ENCODE measurements at places on chromosomes 4 and X. TPM values are rescaled to one million over a fixed set of nuclear protein-coding genes. Genes with fewer than 3 reads are reported as not detected.
A peak's percentile ranks its signal among the peaks of the same experiment; 100 is the strongest.

DNA sequence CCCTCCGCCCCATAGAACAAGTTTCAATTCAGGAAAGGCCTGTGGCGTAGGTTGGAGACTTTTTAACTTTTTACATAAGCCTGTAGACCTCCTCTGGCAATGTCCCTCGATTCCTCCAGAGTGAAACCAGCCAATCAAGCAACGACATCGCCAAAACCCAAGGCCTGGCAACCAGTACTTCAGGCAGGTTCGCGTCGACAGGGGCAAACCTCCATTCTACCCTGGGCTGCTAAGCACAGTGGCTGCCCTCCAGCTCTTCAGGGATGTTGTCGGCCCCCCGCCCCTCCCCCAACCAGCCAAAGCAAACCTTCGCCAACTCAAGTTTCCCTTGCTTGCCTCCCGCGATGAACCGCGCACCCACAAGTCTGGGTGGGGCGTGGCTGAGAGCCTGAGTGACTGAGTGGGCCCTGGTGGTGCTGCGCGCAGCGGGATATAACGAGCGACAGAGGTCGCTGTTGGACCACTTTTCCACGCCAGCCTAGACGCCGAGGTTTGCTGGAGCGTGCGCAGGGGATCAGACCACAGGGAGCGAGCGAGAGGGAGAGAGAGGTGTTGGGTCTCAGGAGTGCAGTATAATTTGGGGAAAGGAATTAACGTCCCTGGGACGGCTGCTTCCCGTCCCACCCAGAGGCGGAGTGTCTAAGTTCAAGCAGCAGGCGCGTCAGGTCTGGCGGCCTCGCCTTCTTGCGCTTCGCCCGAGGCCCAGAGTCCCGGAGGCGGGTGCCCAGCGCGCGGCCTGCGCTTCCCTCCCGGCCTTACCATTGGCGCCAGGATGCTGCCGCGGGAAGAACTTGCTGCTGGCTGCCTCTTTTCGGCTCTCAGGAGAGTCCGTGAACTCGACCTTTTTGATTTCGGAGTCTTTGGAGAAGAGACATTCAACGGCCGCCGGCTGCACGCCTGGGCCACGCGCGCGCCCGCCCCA, 9.0 kb upstream of the PITX2 start:
- peak overlapping the region; percentile 88 for H3K4me3 ChIP-seq
- H3K4me1 ChIP-seq, result peaks cover 22% of the 10 kb centered on the region
- no peaks in the 10 kb centered on the region for H3K36me3 ChIP-seq

GRCh38 chr4:36133086-36133485, 111.2 kb downstream of the ARAP2 start:
- DNase-seq, result no peak
- no peaks in the 10 kb centered on the region for H3K27me3 ChIP-seq
- no peak overlapping the region for H3K4me3 ChIP-seq
- H3K27ac ChIP-seq, result no peak overlapping the region
- no peaks in the 10 kb centered on the region for H3K4me1 ChIP-seq

DNA sequence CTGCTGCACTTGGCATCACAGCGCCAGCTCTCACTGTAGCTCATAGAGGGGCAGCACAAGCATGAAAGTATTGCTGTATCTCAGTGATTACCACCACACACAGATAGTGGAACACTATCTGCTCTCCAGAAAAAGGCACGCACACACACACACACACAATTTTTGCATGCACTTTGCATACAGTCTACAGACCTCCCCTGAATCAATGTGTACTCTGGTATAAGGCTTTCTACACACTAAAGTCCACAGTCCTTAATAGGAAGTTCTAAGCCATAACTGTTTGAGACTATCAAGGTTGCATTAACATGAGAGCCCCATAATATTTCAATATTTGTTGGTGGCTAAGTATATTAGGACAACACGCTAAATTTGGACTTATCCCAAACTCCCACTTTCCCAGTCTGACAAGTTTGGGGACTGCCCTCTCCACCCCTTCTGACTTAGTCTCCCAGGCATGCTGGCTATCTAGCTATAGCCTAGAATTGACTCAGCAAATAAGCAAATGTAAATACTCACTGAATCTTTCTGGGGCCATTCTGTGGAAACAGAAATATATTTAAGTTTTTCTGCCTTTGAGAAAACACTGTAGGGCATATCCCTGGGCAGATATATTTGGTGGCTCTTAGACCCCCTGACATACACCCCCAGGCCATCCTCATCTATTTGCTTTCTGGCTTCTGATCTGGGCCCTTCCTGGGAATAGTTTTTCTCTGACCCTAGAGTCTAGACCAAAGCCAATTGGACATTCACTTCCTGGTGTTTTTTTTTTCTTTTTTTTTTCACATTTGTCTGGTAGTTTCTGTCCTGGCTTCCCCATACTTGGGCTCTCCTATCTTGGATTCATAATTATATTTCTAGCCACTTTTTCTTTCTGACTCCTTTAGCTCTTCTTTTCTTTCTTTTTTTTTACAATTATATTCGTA, 36.4 kb upstream of the CT47C1 start:
- H3K27ac ChIP-seq, result no peak overlapping the region
- no peak for DNase-seq
- no peak overlapping the region for H3K4me3 ChIP-seq
- H3K4me1 ChIP-seq, result no peaks in the 10 kb centered on the region

- H3K36me3 ChIP-seq, result no peaks in the 10 kb centered on the region
- H3K27me3 ChIP-seq, result peaks cover 7% of the 10 kb centered on the region
- peak overlapping the region; percentile 100 for H3K27ac ChIP-seq
- peak; percentile 50 for DNase-seq
- peaks cover 18% of the 10 kb centered on the region for H3K4me1 ChIP-seq
Measured at GRCh38 chrX:153970357-153971123, 1.1 kb downstream of the HCFC1 start.

ATP1B4 gene
- not detected for total RNA-seq

GRCh38 chrX:135416546-135416945, 5.2 kb upstream of the SMIM10L2A start:
- no peak overlapping the region for H3K27ac ChIP-seq
- H3K4me1 ChIP-seq, result no peaks in the 10 kb centered on the region
- peaks cover 2% of the 10 kb centered on the region for H3K27me3 ChIP-seq
- DNase-seq, result no peak
- H3K4me3 ChIP-seq, result no peak overlapping the region

GRCh38 chr4:189304167-189304566, 636.5 kb upstream of the FRG1 start:
- peaks cover 2% of the 10 kb centered on the region for H3K4me1 ChIP-seq
- peaks cover 4% of the 10 kb centered on the region for H3K27me3 ChIP-seq
- no peak for DNase-seq
- H3K4me3 ChIP-seq, result no peak overlapping the region

- no peaks in the 10 kb centered on the region for H3K36me3 ChIP-seq
- no peak overlapping the region for H3K4me3 ChIP-seq
- no peaks in the 10 kb centered on the region for H3K27me3 ChIP-seq
- no peak for DNase-seq
- H3K4me1 ChIP-seq, result no peaks in the 10 kb centered on the region
Measured at GRCh38 chr4:141658309-141658708, 21.9 kb downstream of the IL15 start.

GRCh38 chrX:44889824-44890223, 16.8 kb downstream of the KDM6A start:
- no peaks in the 10 kb centered on the region for H3K27me3 ChIP-seq
- DNase-seq, result no peak
- H3K27ac ChIP-seq, result no peak overlapping the region
- no peaks in the 10 kb centered on the region for H3K4me1 ChIP-seq
